ENCODE measurements at places on chromosomes 16 and 17.

- DNase-seq: no peak
Observed at GRCh38 chr17:14268264-14268663, 31.6 kb upstream of the CDRT15 start.

- DNase-seq: no peak
Observed at GRCh38 chr16:88374736-88375135, 8.0 kb upstream of the ZNF469 start.

DNA sequence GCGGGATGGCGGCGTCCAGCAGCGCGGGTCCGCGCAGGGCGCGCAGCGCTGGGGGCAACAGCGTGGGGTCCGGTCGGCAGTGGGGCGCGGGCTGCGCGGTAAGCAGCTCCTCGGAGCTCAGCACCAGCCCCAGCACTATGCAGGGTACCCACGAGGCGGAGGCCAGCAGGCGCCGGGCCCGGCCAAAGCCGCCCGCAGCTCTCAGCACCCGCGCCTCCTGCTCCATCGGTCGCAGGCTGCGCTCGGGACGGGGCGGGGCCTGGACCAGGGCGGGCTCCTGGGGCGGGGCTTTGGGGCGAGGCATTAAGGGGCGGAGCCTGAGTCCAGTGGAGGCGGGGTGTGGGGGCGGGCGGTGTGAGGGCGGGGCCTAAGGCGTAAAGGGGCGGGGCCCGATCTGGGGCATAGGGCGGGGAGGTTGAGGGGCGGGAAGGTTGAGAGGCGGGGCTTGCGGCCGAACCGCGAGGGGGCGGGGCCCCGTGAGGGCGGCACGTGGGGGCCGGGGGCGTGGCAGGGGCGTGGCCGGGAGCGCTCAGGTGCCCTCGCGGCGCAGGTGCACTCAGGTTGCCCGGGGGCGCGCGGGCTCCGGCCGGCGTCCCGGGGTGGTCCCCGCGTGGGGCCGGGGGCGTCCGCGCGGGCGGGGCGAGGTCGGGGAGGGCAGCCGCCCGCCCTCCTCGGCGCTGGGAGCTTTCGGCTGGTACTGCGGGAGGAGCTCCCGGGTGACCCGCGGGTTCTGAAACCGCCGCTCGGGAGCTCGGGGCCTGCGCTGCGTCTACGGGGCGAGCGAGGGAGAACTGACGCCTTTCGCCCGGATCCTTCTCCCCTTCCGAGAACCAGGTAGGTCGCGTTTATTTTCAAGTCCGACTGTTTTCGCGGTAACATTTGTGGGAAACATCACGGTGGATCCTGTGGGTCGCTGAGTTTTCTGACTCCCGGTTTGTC, 1.4 kb upstream of the SLC22A31 start:
- DNase-seq: peak; percentile 36

DNA sequence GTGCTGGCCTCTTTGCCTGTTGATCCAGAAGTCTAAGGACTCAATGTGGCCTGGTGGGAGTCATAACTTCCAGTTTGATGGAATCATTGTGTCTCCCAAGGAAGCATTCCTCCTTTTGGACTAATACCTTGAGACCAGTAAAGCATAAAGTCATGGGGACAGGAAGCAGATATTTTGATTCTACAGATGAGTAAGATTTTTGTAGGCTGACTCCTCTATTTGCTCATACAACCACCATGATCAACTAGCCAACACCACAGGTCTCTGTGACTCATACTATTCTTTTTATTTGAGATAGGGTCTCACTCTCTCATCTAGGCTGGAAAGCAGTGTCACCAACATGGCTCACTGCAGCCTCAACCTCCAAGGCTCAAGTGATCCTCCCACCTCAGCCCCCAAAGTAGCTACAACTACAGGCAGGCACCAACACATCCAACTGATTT, 6.2 kb downstream of the MT2A start:
- DNase-seq: peak; percentile 64

DNA sequence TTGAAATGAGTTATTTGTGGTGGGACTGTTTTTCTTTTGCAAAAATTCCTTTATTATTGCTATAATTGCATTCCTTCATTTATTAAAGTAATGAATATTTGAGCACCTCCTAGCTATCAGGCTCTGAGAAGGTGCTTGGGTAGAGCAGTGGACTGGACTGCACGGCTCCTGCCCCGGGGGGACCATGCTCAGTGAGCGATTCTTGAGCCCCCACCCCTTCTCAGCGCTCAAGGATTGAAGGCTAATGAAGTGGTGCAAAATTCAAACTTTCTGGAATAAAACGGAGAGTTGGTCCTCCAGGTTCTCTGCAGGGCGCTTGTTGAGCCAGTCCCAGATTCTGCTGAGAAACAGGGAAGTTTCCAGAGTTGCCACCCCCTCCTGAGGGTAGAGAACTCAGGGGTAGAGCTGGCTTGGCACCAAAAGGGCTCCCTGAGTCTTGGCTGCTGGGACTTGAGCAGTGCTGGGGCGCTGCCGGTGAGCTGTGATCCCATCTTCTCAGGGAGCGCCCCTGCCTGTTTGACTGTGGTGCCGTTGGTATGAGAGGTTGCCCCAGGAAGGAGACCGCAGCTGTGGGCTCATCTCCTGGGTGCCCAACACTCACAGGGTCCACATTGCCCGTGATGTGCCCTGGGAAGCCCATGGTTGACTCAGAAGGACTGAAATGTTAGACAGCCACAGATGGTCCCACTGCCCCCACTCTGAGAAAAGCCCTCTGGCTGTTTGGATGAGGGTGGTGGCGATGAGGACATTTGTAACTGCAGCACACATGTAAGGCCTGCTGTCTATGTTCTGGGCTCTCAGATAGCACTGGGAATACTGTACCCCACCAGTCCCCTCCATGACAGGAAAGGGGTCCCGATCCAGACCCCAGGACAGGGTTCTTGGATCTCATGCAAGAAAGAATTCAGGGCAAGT, 20.0 kb downstream of the KSR1 start:
- DNase-seq: no peak

- no peak for DNase-seq
Observed at GRCh38 chr16:22862046-22862445, 48.1 kb downstream of the HS3ST2 start.

DNA sequence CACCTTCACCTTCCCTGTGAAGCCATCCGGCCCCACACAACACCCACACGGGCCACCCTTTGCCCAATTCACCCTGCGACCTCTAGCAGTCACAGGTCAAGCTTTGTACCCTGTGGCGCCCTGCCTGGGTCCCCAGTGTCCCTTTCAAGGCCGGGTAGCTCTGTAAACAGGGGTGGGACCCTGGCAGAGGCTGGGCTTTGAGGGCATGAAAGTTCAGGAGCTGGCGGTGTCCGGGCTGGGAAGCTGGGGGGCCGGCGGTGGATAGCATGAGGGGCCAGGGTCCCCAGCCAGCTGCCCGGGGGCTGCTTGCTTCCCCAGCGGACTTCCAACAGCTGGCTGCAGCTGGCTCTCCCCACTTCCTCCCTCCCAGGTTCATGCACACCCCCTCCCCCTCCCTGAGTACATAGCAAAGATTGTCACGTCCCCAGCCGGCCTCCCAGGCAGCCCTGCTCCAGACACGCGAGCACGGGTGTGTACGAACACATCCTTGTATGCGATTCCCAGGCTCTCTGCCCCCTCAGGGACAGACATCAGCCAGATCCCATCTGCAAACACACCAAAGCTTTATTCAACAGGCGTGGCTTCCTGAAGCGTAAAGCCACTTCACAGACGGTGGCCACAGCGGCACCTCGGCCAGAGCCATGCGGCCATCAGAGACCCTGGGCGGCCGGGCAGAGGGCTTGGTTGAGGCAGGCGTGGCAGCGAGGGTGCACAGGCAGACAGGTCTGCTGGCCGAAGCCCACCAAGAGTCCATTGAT, 8.2 kb downstream of the NTHL1 start:
- DNase-seq: peak; percentile 42

DNA sequence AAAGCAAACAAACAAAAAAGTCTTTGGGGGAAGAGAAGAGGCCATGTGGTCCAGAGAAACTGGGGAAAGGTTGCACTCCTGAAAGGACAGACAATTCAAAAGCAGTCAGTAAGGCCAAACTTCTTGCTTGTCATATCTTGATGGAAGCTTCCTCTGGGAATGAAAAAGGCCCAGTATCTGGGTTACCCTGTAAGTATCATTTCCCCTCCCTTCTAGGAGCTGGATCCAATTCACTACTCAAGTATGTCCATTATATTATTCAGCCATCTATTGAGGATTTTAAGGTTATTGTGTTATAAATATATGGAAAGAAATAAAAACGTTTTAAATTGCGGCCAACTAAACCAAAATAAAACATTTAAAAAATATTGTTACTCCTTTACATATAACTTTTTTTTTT, 26.0 kb upstream of the MON1B start:
- DNase-seq: no peak

GRCh38 chr17:77284023-77284617, 143.4 kb downstream of the SEC14L1 start:
- no peak for DNase-seq

DNA sequence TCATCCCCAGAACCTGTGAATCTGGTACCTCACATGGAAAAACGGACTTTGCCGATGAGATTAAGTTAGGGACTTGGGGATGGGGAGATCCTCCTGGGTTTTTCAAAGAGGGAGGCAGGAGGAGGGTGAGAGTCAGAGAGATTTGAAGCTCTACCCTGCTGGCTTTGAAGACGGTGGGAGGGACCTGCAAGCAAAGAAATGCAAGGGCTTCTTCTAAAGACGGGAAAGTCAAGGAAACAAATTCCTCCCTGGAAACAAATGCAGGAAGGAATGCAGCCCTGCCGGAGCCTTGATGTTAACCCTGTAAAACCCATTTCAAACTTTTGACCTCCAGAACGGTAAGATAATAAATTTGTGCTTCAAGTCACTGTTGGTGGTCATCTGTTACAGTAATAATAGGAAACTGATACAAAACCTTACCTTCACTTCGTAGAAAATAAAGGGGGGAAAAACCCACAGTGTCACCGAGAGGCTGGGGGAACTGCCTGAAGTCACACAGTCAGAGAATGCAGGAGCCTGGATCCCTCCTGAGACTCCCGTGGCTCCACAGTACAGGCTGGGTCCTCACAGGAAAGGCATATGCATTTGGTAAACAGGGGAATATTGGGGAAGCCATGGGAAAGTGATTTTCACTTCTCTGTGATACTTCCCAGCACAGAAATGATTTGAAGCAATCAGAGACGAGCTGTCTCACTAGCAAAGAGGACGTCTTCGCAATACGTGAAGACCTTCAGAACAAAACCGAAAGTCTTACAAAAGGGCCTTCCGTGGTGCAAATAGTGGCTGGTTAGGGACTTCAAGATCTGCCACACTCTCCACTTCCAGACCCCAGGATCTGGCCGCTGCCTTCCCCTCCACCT, 58.9 kb upstream of the CLEC3A start:
- DNase-seq: peak; percentile 19

DNA sequence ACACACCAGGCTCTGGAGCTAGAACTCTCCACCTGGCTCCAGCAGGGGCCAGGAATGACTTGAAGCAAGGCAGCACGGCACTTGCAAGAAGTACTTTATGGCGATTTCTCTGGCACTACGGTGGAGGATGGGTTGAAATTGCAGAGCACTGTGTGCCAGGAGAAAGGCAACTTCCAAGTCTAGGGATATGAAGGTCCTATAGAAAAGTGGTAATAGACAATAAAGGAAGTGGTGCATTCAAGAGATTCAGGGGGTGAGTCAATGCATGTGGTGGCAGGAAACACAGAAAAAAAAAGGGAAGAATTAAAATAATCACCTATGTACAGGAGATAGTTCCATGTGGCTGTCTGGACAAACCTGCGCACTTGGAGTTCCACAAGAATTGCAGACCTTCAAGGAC, 240.3 kb upstream of the DYNLRB2 start:
- no peak for DNase-seq

- no peak for DNase-seq
Observed at GRCh38 chr17:20313891-20314290, 153.4 kb downstream of the LGALS9B start.

GRCh38 chr16:86091976-86092375, 193.0 kb downstream of the IRF8 start:
- DNase-seq: no peak

DNA sequence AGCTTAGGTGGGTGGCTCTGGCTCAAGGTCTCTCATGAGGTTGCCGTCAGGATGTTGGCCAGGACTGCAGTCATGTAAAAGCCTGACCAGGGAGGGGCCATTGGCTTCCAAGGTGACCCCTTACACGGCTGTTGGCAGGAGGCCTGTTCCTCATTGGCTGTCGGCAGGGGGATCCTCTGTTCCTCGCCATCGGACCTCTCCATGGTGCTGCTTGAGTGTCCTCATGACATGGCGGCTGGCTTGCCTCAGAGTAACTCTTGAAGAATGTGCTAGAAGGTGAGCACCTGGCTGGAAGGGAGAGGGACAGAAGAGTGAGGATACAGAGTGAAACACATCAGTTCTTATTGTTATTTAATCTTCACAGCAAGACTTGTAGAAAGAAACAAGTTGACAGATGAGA, 4.7 kb upstream of the RPRML start:
- DNase-seq: no peak
